AG09319 (cell line): ENCODE measurements at places on chromosomes 1 and 21.

- DNase-seq, result no peak
Observed at GRCh38 chr1:215660259-215660658, 93.2 kb downstream of the KCTD3 start.

GRCh38 chr21:37553078-37553481 lies 186.5 kb downstream of the DYRK1A start:
- DNase-seq, result no peak

DNA sequence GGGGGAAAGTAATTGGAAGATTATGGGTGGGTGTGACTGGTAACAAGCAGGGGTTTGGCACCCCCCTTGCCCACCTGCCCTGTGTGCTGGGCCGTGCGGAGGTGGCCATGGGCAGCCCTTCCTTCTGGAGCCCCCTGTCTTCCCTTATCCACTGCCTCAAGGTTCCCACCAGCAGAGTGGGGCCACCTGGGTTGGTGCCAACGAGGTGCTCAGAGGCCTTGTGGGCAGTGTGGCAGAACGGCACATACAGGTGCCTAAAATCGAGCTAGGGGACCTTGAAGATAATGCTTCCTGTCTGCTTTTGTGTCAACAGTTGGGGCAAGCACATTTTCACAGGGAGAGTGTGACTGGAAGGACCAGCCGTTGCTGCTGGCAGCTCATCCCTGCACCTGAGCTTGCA lies 161.8 kb downstream of the PCBP3 start:
- DNase-seq, result no peak

- DNase-seq, result no peak
Observed at GRCh38 chr21:31140025-31140424, 101.7 kb upstream of the KRTAP19-8 start.

DNA sequence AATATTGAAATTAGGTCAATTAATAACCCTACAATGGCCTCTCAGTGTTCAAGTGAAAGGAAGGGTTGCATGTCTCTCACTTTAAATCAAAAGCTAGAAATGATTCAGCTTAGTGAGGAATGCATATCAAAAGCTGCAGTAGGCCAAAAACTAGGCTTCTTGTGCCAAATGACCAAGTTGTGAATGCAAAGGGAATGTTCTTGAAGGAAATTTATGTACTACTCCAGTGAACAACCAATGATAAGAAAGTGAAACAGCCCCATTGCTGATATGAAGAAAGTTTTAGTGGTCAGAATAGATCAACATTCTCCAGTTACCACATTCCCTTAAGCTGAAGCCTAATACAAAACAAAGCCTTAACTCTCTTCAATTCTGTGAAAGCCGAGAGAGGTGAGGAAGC lies 10.0 kb downstream of the MAEL start:
- DNase-seq, result no peak

DNA sequence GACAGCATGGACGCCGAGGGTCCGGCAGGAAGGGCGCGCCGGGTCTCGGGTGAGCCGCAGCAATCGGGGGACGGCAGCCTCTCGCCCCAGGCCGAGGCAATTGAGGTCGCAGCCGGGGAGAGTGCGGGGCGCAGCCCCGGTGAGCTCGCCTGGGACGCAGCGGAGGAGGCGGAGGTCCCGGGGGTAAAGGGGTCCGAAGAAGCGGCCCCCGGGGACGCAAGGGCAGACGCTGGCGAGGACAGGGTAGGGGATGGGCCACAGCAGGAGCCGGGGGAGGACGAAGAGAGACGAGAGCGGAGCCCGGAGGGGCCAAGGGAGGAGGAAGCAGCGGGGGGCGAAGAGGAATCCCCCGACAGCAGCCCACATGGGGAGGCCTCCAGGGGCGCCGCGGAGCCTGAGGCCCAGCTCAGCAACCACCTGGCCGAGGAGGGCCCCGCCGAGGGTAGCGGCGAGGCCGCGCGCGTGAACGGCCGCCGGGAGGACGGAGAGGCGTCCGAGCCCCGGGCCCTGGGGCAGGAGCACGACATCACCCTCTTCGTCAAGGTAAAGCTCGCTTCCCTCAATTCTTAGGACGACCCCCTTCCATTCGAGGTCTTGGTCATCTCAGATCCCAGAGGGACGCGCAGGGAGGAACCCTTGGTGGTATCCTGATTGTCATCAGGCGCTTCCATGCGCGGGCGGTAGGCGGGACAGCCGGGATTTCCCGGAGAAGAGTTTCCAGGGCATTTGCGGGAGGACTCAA lies 1.6 kb downstream of the CLIC6 start:
- no peak for DNase-seq

GRCh38 chr1:70863239-70863638 lies 184.4 kb downstream of the PTGER3 start:
- DNase-seq, result no peak

DNA sequence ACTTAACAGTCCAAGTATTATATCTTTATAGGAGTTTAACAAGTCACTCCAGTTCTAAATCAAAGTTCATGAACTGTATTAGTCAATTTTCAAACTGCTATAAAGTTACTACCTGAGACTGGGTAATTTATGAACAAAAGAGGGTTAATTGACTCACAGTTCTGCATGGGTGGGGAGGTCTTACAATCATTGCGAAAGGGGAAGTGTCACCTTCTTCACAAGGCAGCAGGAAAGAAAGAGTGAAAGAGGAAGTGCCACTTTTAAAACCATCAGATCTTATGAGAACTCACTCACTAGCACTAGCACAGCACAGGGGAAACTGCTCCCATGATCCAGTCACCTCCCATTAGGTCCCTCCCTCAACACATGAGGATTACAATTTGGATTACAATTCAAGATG lies 70.0 kb downstream of the CLCA4 start:
- no peak for DNase-seq

- no peak for DNase-seq
Observed at GRCh38 chr1:109909561-109909960, 1.1 kb upstream of the CSF1 start.

DNA sequence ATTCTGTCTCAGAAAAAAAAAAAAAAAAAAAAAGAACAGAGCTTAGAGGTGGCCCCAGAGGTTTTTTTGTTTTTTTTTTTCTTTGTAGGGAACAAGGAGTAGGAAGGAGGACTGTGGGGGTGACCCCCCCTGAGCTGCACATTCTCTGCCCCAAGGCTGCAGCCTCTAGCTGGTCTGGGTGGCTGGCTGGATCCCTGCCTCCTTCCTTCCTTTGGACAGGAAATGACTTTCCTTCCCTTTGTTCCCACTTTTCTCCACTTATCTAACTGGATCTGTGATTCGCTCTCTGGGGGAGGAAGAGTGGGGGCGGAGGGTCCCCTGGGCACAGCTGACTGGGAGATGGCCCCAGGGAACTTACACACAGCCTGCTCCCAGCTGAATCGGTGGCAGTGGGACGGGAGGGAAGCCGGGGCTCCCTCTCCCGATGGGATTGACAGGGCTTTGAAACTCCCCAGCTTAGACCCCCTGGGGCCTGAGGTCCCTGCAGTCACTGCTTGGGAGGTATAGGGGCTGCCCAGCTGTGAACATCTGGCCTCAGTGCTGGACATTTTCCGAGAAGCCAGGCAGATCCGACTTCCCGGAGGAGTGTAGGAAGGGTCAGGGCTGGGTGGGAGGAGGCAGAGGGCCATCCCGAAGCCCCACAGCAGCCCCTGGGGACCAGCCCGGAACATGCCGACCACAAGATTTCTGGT lies 2.1 kb downstream of the FBLIM1 start:
- DNase-seq, result no peak

GRCh38 chr1:55089683-55090082 lies 50.3 kb downstream of the PCSK9 start:
- DNase-seq, result no peak

DNA sequence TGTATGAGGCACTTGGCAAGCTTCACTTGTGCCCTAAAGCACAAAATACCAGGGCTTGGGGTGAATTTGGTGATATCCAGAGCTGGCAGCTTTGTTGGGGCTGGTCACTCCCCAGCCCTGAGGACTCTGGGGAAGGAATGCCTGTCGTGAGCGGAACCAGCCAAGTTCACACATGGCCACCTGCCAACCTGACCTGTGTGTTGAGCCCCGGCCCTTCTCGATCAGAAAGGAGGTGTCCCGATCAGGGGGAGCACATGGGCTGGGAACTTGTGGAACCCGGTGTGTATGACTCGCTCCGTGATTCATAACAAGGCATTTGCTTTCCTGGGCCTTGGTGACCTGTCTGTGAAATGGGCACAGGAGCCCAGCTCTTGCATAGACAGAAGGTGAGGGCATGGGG lies 43.1 kb downstream of the AGPAT3 start:
- DNase-seq, result no peak

DNA sequence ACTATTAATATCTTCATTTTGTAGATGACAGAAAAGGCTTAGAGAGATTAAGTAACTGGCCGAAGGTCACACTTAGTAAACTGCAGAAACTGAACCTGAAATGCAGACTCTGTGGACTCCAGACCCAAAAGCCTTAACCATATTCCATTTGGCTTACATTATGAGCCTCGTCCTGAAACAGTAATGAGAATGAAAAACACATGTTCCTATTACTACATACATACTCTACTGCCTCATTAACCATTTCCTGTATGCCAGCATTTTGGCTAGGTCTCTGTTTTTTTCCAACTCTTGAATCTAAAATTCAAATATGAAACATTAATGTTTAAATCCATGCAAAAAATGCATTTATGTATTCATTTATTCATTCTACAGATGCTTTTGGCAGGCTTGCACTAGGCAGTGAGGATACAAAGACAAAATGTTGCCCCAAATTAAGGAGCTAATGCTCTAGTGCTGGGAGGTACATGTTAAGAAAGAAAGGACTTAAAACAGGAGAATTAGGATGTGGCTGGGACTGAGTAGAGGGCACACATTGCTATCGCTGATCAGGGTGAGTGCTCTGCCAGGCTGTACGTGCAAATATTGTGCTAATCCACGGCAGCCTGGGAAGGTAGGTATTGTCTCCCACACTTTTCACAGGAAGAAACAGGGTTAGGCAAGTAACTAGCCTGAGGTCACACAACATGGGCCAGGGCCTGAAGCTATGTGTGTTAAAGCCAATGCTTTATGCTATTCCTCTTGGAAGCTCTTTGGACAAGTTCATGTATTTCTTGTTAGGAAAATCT lies 14.0 kb downstream of the DEGS1 start:
- DNase-seq, result no peak

DNA sequence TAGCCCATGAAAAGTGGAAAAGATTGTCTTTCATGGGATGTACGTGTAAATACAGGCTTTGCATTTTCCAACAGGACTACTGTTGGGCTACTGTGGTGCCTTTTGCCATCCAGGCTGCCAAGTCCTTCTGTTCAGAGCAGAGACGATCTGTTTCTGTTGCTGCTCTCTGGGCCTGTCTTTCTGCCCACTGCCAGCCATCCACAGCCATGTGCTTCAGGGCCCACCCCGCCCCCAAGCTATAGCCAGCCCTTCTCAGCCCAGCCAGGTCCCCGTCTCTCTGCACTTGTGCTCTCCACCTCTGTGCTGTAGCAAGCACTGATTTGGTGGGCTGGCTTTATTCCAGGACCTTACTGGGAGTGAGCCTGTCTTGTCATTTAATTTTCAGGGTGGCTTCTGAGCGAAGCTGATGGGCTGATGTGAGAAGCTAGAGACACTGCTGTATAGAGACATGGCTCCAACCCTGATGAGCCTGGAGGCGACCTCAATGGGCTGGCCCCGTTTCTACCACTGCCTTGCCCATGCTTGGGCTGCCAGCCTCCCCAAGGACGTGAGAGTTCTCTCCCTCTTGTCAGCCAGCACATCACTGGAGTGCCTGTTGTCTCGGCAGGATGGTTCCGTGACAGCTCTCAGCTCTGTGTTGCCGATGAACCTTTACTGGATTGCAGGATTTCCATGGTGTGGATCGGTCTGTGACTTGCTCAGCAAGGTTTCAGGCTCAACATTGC lies 137.8 kb downstream of the PEX14 start:
- no peak for DNase-seq

DNA sequence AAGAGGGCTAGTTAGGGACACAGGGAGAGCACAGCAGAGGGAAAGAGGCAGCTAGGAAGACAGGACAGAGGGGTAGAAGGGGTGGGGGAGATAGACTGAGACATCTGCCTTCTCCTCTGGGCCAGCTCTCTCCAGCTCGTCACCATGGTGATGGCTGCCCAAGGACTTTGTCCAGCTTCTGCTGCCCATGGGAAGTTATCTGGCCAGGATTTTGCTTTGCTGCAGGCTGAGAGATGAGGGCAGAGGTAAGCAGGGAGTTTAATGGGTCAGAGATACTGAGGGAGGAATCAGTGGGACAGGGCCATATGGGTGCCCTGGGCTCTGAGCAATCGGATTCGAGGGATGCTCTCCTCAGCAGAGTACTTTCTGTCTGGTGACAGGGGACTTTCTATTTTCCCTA lies 34.5 kb upstream of the GPR37L1 start:
- no peak for DNase-seq

GRCh38 chr21:33640697-33641351 lies 717 bp downstream of the CRYZL1 start:
- no peak for DNase-seq
